Head of caudate nucleus (tissue), 42 donors: ENCODE measurements at places on chromosomes 5 and 9.

- no peak for DNase-seq
Observed at GRCh38 chr9:30935730-30936129, 1448.7 kb upstream of the ACO1 start.

DNA sequence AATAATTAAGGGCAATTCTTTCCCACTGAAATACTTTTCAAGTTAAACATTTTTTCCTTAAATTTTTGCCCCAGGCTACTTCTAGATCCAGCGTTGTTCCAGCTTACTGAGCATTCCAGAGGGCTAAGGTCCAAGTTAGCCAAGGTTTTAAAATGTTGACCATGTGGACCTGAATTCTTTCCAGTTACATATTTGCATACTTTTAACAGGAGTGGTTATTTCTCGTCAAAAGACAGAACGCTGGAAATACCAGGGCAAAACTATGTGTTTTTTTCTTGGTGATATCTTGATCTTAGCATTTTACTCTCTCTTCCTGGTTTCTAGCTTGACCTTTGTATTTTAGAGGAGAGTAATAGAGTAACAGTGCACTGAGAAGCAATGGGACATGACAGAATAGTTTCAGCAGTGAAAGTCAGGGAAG, 32.8 kb downstream of the TMC1 start:
- DNase-seq = no peak

GRCh38 chr5:84036842-84037241, 316.2 kb upstream of the HAPLN1 start:
- no peak for DNase-seq

- DNase-seq = no peak
Observed at GRCh38 chr5:53110156-53110555, 599 bp upstream of the MOCS2 start.

GRCh38 chr9:22382331-22382730, 64.3 kb upstream of the DMRTA1 start:
- DNase-seq = no peak

DNA sequence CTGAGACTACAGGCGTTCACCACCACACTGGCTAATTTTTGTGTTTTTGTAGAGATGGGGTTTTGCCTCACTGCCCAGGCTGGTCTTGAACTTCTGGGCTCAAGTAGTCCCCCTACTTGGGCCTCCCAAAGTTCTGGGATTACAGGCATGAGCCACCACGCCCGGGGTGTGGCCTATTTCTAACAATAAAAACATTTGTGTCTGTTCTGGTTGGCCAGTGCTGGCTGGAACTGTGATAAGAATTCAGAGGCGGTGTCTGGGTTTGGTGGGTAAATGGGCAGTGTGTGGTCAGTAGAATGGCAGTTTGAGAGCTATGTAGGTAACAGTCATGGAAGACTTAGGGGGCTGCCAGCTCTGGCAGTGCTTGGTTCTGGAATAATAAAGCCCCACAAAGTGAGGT, 46.9 kb upstream of the SYNPO start:
- no peak for DNase-seq

GRCh38 chr9:32117291-32117690, 267.2 kb upstream of the ACO1 start:
- no peak for DNase-seq

GRCh38 chr9:36827593-36827992, 206.5 kb downstream of the PAX5 start:
- DNase-seq = no peak

DNA sequence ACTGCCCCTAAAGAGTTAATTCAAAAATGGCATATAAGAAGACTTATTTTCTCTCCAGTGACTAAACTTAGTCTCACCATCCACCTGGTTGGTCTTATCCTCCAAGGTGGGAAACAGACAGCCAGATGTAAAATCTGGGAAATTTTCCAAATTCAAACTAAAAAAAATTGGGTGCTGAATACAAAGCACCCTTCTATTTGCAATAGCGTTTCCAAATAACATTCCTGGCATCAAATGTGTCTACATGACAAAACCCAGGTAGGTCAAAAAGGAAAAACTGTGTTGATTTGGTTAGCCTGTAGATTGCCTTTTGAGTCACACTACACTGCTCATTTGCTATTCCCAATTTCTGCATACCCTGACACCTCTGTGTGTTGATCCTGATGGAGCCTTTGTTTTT, 252.2 kb downstream of the NR2F1-AS1 start:
- DNase-seq = no peak

- no peak for DNase-seq
Observed at GRCh38 chr5:152097128-152097527, 172.5 kb upstream of the GLRA1 start.

DNA sequence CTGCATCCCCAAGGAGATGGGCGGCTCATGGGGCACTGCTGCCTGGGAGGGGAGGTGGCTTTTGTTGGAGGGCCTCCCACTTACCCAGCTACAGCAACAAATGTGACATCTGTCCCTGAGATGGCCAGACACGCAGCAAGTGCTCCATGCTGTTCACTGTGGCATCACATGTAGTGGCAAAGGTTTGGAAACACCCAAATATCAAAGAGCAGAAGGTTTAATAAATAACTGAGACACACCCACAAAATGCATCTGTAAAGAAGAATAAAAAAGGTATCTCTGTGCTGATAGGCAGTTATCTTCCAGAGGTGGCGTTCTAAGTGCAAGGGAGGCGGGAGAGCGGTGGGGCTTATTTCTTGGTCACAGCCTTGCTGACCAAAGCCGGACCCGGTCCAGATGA, 23.3 kb upstream of the CLPTM1L start:
- no peak for DNase-seq

DNA sequence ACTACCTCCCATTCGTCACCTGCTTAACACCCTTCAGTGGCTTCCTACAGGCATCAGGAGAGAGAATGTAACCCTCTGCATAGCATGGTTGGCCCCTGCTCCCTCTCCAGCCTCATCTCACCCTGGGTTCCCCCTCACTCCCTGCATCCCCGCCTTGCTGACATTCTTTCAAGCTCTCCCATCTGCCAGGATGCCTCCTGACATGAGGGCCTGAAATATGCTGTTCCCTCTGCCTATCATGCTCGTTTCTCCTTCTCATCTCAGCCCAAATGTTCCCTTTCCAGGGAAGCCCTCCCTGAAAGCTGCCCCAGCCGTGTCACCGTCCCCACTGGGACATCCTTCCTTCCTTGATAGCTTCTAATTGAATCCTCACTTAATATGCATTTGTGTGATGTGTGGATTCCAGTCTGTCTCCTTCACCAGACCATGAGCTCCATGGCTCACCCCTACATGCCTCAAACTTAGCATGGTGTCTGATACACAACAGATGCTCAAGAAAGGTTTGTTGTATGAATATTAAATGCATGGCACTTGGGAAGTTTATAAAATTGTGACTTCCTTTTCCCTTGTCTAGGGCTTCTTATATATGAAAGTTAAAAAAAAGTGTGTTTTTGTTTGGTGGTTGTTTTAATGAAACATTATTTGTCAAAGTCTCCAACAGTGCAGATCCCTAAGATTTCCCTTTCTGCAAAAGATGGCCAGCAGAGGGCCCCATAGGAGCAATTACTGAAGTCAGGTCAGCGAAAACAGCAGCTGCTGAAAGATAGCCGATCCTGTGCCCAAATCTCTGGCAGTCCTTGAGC, 7.3 kb upstream of the C5orf58 start:
- DNase-seq = peak; percentile 86

GRCh38 chr5:134769206-134769605, 10.6 kb downstream of the DDX46 start:
- DNase-seq = no peak
